Stimulated activated CD8-positive, alpha-beta memory T cell treated with anti-CD3 and anti-CD28 coated beads, Interleukin-15, amount 100 ng/mL, for 4 hours (primary cell): ENCODE measurements at places on chromosomes 12 and 14.

DNA sequence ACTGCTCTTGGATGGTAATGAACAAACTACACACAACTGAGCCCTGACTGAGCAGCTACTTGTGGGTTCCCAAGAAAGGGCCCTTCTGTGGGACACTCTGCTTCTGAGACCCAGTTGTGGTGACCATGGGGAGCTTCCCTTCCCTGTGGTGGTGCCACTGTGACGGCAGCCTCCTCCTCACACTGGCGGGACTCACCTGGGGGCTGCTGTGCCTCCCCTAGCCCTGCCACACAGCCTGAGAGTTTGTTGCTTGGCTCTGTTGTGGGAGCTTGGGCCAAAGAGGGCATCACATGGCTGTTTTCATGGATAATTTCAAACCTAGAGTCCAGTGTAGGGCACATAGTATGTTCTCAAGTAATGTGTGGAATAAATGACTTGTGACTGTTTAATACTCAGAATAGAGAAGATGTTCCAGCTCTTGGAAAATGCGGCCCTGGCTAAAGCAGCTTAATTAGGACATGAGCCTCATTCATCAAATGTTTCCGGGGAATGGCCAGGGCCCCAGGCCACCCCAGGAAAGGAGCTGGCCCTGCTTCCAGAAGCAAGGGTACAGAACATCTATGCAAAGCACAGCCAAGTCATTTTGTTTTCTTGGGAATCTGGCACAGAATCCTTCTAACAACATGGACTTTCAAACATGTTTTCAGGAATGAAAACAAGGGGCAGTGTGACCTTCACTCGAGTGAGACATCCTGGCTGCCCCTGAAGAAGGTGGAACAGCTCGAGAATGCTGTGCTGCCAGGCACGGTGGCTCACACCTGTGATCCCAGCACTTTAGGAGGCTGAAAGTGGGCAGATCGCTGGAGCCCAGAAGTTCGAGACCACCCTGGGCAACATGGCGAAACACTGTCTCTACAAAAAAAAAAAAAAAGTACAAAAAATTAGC, 21.2 kb downstream of the ZFYVE21 start:
- DNase-seq = no peak

- DNase-seq = no peak
Observed at GRCh38 chr14:74261288-74261687, 22.0 kb downstream of the VSX2 start.

- DNase-seq = no peak
Observed at GRCh38 chr12:114958538-114958937, 274.6 kb upstream of the TBX3 start.

DNA sequence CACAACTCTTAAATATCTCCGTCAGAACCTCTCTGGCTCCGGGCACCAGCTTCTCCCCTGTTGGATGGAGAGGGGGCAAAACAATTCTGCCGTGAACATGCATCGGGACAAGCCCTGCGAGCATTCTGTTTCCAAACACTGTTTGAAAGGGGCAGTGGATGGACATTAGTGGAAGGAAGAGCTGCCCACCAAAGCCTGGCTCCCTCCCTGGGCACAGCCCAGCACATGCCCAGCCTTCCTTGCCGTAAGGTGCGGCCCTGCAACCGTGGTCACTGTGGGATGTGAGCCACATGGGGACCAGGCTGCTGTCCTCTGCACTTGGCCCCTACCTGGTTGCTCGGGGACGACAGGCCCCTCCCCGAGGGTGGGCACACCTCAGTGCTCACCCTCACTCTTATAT, 54.0 kb downstream of the TRAFD1 start:
- DNase-seq = no peak

DNA sequence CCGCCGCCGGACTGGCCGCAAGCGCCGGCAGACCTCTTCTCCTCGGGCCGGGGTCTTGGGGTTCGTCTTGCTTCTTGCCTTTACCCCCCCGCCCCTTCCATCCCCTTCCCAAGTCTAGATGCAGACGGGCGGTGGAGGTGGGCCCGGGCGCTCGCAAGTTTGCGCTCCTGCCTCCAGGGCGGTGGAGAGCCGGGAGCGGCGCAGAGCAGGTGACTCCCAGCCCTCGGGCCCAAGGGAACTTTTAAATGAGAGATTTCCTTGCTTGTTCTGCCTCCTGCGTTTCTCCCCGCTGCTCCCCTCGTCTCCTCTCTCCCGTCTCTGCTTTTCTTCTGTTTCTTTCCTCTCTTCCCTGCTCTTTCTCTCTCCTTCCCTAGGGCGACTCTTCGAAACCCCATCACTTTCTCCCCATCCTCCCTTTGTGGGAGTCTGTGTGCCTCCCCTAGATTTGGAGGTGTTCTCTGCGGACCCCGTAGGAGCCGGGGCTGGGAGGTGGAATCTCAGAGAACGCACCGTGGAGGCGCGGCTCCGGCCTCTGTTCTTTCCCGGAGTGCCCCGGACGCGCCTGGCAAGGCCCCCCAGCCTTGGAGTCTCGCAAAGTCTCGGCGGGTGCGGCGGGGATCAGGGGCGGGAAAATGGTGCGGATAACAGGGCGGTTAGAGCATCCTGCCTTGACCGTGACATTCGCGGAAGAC, 114.7 kb upstream of the MYL2 start:
- no peak for DNase-seq

GRCh38 chr12:5407034-5407856, 24.7 kb upstream of the NTF3 start:
- no peak for DNase-seq

DNA sequence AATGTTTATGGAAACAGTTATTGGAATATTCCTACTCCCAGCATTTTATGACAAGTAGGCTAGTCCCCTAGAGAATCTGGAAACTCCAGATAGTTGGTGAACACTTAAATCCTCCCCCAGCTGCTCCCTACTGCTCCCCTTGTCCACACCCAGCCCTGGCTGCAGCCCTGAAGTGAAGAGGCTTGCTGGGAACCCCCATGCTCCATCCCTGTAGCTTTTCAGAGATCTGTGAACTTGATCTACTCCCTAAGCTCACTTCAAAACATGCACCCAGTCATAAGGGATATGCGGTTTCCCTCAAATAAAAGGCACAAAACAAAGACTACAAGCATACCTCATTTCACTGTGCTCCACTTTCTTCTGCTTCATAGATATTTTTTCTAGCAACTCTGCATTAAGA, 33.2 kb downstream of the EGLN3 start:
- DNase-seq = no peak

GRCh38 chr12:26158078-26158764, 33.4 kb upstream of the BHLHE41 start:
- no peak for DNase-seq

DNA sequence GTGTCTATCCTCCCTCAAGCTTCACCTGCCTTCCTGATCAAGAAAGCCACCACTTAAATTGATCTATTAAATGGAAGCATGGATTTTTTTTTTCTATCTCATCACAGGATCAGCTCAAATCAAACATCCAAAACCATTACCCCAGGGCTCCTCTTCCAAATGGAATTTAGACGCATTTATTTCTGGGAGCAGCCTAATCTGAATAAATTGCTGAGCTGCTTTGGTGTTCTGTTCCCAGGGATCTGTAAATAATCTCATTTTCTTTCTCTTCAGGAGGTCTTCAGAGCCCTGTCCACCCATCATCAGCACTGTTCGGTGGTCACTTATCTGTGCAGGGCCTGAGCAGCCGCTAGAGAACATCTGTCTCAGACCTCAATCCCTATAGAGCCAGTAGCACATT, 695.4 kb upstream of the TMEM132C start:
- DNase-seq = no peak

DNA sequence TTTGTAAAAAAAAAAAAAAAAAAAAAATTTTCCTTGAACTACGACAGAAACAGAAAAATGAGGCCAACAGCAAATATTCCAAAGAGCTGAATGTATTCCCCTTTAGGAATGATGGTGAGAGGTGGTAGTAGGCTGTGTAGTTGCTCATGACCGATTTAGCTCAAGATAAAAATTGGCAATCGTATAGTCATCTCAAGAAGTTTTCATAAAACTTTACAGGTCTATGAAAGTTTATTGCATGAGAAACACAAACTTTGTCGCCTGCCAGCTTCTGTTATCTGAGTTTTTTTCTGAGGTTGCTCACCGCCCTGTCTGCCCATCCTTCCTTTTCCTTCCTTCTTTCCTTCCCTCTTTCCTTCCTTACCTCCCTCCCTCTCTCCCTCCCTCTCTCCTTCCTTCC, 605.5 kb downstream of the BCL11B start:
- no peak for DNase-seq

- DNase-seq = no peak
Observed at GRCh38 chr14:93073910-93074769, 41.6 kb downstream of the ITPK1 start.

GRCh38 chr12:51009056-51009440, 17.1 kb downstream of the SLC11A2 start:
- no peak for DNase-seq

- DNase-seq = no peak
Observed at GRCh38 chr12:87660987-87661774, 368.0 kb downstream of the C12orf50 start.
